ENCODE measurements at places on chromosomes 11 and 22.

DNA sequence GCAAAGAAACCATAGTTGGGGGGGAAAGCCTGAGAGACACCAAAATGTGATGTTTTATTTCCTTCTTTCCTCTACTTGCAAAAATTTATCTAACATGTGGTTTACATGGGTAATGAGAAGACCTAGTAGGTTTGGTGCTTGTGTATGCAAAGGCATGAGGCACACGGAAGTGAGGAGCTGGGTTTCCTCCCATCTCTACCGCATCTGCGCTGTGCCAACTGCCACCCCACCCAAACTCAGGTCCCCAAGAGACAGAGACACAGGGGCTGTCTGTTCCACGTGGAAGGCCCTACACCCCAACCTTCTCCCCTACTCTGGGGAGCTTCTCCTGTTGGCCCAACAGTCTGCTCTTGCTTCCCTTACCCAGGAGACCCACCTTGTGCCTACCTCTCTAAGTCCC lies 4.8 kb downstream of the RTL6 start:
- no peak for DNase-seq

DNA sequence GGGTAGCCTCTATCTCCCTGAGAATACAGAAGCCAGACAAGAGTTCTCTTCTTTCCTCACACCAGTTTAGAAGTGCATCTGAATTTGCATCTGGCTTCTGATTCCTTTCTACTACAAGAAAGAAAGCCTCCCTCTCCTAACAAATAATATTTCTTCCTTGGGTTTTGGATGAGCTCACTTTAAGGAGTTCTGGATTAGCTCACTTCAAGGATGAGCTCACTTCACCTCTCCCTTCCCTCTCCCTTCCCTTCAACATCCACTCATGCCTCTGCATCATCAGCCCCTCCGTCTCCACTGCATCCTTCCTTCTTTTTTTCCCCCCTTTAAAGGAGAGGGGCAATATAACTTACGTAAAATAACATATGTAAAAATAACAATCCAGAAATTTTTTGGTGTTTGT lies 1.6 kb upstream of the MTNR1B start:
- DNase-seq = no peak

GRCh38 chr11:13963169-13963948 lies 836 bp downstream of the SPON1 start:
- DNase-seq = no peak

DNA sequence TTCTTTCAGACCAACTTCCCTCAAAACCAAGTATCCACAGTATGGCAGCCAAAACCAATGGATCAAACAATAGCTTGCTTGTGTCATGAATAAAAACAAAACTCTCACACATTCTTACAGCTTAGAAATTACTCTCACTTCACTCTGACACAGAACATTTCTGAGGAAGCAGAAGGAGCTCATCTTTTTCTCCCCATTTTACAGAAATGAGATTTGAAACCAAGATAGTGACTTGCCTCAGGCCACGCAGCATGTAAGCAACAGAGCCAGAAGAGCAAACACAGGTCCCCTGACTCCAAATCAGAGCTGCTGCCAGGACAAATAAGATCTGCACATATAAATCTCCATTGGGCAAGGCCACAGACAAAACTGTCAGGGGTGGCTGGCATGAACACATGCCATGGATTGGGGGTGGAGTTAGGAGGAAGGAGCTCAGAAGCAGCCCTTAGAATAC lies 64.8 kb downstream of the RAB30 start:
- peak; percentile 61 for DNase-seq

DNA sequence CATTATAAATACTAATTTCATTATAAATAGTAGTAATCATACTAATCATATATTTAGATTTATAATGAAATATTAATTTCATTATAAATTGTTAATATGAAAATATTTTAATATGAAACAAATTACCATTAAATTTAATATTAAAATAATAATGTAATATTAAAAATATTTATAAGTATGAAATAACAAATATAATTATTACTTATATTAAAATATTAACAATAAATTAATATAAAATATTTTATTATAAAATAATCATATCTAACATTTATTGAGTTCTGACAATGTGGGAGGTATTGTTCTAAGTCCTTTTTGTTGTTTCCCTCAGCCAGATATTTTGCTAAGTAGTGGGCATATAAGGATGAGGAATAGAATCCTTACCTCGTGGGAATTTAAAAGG lies 1341.4 kb downstream of the LRRC4C start:
- DNase-seq = no peak

- no peak for DNase-seq
Observed at GRCh38 chr22:44224166-44224565, 43.4 kb downstream of the PARVG start.

GRCh38 chr11:35477901-35478300 lies 47.5 kb downstream of the PAMR1 start:
- no peak for DNase-seq

- peak; percentile 13 for DNase-seq
Observed at GRCh38 chr11:8784954-8785353, 102.4 kb downstream of the RPL27A start.

GRCh38 chr22:46067159-46068111 lies 82.9 kb upstream of the PPARA start:
- no peak for DNase-seq

DNA sequence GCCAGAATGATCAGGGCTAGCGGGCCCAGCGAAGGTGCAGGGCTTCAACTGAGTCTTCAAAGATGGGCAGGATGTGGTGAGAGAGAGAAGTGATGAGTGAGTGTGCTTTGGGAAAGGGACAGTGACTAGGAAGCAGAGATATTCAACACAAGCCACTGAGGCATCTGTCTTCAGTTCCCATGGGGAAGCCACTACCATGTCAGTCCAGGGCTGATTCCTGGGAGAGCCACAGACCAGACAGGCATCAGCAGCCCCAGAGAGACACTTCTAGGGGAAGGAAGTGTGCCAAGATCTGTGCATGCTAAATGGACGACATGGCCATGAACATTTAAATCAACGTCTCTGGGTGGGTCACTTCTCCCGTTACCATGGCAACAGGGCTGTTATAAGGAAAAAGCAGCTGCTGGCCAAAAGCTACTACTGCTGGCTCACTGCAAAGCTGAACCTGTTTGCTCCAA lies 28.5 kb downstream of the P4HA3 start:
- DNase-seq = no peak

- no peak for DNase-seq
Observed at GRCh38 chr22:31126869-31127175, 4.1 kb downstream of the INPP5J start.

GRCh38 chr11:32149748-32150147 lies 58.9 kb downstream of the RCN1 start:
- peak; percentile 26 for DNase-seq
